ENCODE measurements at places on chromosomes 11 and 22.

DNA sequence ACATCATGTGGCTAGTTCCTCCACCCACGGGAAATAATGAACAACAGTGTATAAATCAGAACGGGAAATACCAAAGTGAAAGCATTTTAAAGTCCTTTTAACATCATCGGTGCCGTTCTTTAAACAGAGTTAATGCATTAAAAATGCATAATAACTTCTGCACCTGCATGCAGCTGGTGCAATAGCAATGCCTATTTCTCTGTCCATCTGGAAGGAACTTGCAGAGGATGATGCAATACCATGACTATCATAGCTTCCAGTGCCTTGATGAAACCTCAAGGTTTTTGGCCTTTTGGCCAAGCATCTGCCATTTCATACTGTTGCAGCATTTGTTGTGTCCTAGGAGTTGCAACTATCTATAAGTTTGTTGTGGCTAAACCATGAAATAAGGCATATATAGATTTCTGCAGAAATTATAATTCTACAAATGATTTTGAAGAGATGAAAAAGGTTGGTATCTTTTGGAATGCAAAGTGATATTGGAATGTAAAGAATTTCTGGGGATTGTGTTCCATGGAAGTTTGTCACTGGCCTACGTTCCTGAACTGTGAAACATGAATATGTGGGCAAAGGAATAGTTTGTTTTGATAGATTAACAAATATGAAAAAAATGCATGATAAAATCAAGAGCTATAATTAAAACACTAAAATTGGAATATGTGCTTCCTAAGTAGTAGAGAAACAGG, 9.8 kb upstream of the EIF3F start:
- no peak for DNase-seq

GRCh38 chr11:133982876-133983275, 26.1 kb upstream of the IGSF9B start:
- DNase-seq: no peak

- no peak for DNase-seq
Measured at GRCh38 chr11:67365736-67366444, 7.5 kb downstream of the CLCF1 start.

DNA sequence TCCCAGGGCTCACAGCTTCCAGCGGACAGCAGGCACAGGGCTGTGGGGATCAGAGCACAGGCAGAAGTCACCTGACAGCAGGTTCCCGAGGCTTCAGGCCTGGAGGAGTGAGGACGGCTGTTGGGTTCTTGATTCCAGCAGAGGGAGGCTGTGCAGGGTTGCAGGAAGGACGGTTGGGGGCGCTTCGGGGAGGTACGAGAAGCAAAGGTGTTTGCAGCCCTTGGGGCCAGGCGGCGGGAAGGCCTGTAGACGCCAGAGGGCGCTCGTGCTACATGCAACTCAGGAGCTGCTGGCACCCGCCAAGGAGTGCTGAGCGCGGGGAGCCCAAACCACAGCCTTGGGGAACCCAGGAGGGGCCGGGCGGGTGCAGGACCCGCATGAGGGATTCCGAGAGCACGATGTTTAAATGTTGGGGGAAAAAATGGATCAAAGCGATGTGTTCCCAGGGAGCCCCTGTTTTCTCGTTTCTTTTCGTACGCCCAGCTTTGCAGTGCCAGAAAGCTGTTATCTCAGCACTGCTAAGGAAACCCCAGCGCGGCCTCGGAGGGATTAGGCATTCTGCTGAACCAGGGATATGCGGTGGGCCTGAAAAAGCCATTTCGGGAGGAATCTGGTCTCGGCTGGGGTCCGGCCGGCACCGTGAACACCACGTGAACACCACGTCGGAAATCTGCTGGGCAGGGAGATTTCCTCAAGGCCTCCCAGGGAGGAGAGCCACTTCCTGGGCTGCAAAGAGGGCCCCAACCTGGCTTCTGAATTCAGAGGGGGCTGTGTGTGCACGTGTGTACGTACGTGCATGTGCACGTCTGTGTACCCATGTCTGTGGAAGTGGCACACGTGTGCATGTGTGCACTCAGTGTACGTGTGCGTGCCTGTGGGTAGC, 88.1 kb downstream of the KCNQ1 start:
- peak; percentile 38 for DNase-seq

DNA sequence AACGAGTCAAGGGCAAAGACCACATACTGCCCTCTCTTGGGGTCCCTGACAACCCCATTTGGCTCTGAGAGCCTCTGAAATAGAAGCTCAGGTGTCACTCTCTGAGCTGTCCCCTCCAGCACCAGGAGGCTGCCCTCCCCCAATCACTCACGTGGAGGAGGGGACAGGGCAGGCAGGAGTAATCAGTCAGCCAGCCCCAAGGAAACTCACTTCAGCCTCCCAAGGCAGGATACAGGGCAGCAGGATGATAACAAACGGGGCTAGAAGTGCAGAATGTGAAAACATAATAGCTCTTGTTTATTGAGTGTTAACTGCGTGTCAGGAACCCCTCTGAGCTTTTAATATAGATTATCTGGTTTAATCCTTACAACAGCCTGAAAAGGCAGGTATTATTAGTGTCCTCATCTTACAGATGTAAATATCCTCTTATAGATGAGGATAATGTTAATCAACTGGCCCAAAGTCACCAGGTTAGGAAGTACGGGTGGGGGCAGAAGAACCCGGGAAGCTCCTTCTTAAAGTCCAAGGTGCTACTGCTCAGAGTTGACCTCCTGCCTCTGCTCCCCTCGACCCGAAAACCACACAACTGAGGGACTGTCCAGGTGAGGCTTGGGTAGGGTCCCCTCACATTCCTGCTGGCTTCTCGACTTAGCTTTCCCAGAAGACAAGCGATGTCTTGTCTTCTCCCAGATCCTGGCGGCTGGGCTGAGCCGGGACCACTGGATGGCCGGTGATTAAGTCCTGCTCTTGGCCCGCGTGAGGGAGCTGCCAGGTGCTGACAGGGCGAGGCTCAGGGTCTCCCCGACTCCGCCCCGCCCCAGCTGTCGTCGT, 2.7 kb downstream of the CHRM4 start:
- DNase-seq: no peak

DNA sequence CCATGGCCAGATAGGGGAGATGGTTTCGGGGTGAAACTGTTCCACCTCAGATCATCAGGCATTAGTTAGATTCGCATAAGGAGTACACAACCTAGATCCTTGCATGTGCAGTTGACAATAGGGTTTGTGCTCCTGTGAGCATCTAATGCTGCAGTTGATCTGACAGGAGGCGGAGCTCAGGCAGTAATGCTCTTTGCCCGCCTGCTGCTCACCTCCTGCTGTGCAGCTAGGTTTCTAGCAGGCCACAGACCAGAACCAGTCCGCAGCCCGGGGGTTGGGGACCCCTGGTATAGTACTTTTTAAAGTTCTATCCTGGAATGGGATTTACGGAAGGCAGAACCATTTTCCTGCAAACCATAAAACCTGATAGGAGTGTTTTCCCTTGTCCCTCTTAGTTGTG, 54.6 kb downstream of the POLD3 start:
- no peak for DNase-seq

DNA sequence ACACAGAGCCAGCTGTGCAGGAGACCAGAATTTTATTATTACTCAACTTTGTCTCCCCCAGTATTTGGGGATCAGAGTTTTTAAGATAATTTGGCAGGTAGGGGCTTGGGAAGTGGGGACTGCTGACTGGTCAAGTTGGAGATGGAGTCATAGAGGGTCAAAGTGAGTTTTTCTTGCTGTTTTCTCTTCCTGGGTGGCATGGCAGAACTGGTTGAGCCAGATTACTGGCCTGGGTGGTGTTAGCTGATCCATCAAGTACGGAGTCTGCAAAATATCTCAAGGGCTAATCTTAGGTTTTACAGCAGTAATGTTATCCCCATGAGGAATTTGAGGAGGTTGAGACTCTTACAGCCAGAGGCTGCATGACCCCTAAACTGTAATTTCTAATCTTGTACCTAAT, 153.5 kb downstream of the OR4C45 start:
- DNase-seq: no peak

DNA sequence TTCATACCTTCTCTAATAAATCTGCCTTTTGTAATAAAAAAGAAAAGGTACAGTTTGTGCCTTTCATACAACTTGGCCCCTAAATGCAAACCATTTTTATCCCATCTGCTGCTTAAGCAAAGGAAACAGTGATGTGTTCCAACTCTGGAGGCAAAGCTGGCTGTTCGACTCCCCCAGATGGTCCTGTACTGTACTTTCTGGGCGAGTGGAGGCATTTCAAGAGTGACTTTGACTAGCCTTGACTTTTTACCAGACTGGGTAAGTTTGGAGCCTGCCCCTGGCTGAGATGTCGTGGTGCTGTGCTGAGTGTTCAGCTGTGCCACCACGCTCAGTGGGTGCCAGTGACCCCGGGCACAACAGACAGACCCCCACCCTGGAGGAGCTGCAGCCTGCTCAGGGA, 10.2 kb downstream of the MICALL1 start:
- DNase-seq: no peak

- DNase-seq: no peak
Measured at GRCh38 chr11:126090452-126090851, 27.8 kb upstream of the CDON start.

DNA sequence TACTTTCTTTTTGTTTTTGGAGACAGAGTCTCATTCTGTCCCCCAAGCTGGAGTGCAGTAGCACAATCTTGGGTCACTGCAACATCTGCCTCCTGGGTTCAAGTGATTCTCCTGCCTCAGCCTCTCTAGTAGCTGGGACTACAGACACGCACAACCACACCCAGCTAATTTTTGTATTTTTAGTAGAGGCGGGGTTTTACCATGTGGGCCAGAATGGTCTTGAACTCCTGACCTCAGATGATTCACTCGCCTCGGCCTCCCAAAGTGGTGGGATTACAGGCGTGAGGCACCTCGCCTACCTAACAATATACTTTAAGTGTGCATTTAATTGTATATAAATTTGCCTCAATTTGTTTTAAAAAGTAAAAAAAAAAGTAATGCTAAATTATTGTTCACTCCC, 38.4 kb downstream of the GRK3 start:
- DNase-seq: no peak

DNA sequence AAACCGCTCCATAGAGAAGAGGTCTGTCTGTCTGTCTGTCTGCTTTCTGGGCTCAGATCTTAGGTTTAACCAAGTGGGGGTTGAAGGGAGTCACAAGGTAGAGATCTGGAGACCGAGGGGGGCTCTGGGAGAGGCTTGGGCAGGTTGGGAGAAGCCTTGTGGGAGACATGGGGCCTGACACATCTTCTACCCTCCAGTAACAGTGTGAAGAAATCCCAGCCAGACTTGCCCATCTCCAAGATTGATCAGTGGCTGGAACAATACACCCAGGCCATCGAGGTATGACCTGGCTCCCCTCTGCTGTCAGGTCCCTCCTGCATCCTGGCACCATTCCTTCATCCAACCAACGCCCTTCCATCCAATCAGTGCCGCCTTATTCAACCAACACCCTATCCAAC, 7.4 kb downstream of the PRR33 start:
- DNase-seq: no peak

GRCh38 chr22:46035380-46035741, 58.4 kb upstream of the WNT7B start:
- no peak for DNase-seq

GRCh38 chr22:40966726-40967085, 15.5 kb downstream of the RBX1 start:
- no peak for DNase-seq

- DNase-seq: no peak
Measured at GRCh38 chr11:112786196-112786595, 175.0 kb upstream of the NCAM1 start.
